Right ventricle myocardium inferior (tissue), 1 donor: ENCODE measurements at places on chromosomes 4 and X.

- DNase-seq = no peak
Observed at GRCh38 chr4:87298362-87298761, 24.3 kb downstream of the HSD17B13 start.

DNA sequence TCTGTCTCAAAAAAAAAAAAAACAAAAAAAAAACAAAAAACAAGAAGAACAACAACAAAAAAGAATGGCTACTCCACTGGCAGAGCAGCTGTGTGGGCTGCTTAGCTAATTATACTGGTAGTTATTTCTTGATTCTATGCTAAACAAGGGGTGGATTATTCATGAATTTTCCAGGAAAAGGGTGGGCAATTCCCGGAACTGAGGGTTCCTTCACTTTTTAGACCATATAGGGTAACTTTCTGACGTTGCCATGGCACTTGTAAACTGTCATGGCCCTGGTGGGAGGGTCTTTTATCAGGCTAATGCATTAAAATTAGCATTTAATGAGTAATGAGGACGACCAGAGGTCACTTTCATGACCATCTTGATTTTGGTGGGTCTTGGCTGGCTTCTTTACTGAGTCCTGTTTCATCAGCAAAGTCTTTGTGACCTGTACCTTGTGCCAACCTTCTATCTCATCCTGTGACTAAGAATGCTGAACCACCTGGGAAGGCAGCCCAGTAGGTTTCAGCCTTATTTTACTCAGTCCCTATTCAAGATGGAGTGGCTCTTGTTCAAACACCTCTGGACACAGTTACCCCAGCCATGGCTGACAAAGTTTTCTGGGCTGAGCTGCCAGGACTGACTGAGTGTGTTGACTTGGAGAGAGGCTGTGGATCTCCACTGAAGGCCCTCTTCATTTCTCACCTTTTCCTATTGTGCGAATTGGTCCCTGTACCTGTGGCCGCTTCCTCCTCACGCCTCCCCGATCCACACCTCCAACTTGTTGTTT is 1.3 kb upstream of the OCIAD2 start:
- no peak for DNase-seq

- DNase-seq = no peak
Observed at GRCh38 chr4:60314416-60314815, 885.7 kb upstream of the ADGRL3 start.

DNA sequence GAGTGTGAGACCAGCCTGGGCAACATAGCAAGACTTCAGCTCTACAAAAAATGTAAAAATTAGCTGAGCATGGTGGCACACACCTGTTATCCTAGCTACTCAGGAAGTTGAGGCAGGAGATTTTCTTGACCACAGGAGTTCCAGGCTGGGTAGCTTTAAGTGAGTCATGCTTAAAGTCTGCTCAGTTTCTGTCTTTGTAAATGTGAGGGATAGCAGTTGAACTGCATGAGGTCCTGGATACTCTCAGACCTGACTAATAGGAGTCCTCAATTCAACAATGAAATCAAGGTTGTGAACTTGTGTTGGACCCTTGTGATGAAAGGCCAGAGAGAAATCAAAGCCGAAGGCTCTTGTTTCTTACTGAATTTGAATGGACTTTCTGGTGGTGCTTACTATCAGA is 45.2 kb downstream of the STARD8 start:
- no peak for DNase-seq

GRCh38 chr4:160403081-160403480 is 1300.2 kb downstream of the RAPGEF2 start:
- DNase-seq = no peak
